ENCODE measurements at places on chromosomes 16 and 17.

GRCh38 chr17:32903774-32904673 is 23.9 kb upstream of the TMEM98 start:
- DNase-seq, result no peak

DNA sequence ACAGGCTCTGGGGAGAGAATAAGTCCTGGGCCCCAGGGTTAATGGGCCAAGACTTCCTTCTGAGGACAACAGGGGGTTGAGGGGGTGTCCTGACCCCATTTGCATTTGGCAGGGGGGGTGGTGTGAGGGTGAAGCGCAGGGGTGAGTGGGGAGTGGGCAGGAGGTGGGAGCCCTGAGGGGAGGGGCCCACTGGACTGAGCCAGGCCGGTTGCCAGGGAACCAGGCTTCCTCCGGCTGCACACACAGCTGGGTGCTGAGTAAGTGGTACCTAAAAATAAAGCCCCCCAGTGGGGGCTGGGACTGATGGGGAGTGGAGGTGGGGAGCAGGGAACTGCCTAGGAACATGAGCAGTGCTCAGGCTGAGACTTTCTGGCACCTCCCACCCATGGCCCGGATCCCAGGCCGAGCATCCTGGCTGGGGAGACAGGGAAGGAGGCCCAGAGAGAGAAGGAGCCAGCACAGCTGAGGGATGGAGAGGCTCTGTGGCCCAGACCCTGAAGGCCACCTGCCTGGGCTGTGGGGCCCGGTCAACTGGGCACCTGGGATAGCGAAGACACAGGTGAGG is 7.5 kb upstream of the RASD1 start:
- DNase-seq, result no peak

DNA sequence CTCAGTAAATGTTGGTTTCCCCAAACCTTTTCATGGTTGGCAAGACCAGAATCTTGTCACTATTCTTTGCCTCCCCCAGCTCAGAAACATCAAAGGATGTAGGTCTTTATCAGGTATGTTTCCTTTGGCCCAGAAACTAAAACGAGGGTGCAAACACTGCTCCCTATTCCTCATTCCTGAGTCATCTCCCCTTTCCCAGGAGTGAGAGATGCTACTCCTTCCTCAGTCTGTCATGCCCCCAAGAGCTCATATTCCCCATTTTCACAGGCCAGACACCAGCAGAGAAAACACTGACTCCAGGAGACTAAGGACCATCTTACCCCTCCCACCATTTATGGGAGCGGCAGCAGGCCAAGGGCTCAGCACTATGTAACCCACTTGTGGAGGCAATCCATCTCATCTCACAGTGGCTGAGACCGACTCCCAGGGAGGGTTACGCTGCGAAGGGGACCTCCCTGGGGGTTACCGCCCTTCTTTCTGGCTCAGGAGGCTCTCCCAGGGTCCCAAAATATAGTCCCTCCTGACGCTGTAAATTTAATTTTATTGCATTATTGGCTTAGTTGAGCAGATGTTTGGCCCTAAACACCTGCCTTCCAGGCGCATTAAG is 1.5 kb downstream of the GEMIN4 start:
- DNase-seq, result no peak

- DNase-seq, result no peak
Measured at GRCh38 chr17:29827179-29827578, 102.8 kb downstream of the SSH2 start.

- DNase-seq, result no peak
Measured at GRCh38 chr17:57628421-57628820, 116.7 kb downstream of the CCDC182 start.

- no peak for DNase-seq
Measured at GRCh38 chr16:17235147-17235815, 235.5 kb downstream of the XYLT1 start.

DNA sequence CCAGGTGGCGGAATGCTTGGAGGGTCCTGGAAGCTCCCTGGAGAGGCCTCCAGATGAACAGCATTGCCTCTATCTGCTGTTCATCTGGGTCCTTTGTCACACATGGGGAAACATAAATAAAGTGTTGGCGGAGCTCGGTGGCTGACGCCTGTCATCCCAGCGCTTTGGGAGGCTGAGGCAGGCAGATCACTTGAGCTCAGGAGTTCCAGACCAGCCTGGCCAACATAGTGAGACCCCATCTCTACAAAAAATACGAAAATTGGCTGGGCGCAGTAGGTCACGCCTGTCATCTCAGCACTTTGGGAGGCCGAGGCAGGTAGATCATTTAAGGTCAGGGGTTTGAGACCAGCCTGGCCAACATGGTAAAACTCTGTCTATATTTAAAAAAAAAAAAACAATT is 2.2 kb downstream of the MYADML2 start:
- DNase-seq, result no peak

DNA sequence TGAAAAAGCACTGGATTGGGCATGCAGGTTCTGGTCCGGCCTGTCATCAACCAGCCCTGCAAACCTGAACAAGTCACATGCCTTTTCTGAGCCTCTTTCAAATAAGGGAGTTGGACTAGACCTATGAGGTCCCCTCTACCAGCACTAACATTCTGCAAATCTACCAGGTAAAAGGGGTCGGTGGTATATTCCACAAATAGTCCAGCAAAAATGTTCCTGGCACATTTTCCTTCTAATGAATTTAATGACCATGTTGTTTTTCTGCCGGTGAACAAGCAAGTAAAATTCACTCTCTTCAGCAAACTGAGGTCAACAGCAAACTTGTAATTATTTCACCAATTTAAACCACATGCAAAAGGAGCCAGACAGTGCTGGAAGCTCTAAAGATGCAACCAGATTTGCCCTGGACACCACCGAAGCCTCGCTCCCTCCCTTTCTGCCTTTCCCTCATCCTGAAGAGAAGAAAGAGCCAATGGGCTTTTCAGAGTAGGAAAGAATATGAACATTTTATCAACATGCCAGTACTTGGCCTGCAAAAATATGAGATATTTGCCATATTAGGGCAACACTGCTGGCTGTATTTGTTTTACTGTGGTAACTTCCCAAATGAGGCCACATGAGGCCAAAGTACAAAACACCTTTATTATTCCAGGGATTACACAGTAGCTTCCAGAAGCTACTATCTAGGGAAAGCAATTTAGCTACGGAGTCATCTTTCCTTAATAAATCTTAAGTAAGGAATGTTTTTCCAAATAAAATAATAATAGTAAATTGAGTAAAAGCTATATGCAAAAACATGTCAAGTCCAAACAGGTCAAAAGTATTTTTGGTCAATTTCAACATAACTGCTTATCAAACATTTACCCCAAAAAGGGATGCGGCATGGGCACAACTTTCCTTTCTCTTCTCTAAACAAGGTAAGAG is 45.0 kb downstream of the USP31 start:
- no peak for DNase-seq

GRCh38 chr17:51674579-51675255 is 414.4 kb downstream of the UTP18 start:
- DNase-seq, result no peak

- no peak for DNase-seq
Measured at GRCh38 chr16:84537491-84538151, 33.2 kb upstream of the MEAK7 start.

- DNase-seq, result no peak
Measured at GRCh38 chr16:6149031-6149430, 1051.4 kb upstream of the EEF2KMT start.

GRCh38 chr16:48862087-48862532 is 252.1 kb upstream of the N4BP1 start:
- DNase-seq, result no peak

DNA sequence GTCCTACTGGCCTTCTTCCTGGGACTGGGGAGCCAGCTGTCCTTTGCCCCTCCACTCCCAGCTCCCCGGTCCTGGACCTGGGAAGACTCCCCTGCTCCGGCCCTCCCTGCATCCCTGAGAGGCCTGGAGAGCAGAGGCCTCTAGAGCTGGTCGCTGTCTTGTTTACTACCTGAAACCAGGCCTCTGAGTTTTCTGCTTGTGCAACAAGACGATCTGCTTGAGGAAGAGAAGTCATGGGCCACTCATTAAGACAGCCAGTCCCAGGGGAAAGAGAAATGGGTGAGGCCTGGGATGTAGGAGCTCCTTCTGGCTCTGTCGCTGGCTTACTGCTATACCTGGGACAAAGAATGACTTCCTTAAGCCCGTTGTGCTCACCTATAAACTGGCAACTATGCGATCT is 29.8 kb upstream of the GPRC5C start:
- DNase-seq, result no peak

DNA sequence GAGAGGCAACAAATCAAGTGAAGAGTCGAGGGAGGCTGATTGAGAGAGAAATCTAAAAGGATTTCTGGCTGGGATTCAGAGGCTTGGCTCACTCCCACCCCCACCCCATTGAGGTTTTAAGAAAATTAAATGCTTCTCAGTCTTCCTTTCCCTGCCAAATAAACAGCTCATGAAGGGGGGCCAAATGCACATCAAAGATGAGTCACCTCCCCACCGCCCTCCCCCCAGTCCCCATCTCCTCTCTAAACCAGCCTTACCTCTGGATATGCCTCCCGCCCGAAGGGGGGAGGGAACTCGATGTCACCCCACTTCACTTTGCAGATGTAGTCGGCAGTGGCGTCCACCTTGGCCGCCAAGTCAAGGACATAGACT is 11.6 kb downstream of the ACLY start:
- no peak for DNase-seq

- no peak for DNase-seq
Measured at GRCh38 chr16:71425746-71426068, 16.1 kb downstream of the TLE7 start.

DNA sequence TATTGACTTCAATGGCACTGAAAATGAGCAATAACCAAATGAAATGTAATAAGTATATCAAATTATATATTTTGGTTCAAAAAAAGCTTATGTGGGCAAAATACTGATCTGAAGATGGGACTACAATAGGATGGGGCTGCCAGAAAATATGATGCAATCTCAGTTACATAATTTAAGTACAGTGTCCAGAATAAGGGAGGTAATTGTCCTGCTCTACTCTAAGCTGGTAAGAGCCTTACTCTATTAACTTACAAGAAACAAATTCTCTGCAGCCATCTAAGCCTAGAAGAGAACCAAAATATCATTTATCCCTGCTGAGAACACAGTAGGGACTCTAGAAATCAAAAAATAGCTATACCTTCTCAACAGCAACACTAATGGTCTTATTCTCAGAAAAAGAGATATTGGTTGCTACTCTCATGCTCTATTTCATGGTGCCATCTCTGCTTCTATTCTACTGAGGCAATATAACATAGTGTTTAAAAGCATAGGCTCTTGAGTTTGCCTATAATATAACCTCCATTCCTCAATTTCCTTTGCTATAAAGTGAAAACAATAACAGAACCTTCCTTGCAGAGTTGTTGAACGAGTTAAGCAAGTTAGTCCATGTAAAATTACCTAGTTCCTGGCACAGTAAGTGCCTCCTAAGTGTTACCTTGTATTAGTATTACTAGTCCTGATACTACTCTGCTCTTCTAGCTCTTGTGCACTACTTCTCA is 19.9 kb downstream of the NQO1 start:
- DNase-seq, result no peak
